ENCODE measurements at places on chromosomes 11 and 22. TPM values are rescaled to one million over a fixed set of nuclear protein-coding genes. Genes with fewer than 3 reads are reported as not detected.

RCOR2 gene
- under 0.01 TPM for total RNA-seq

MS4A7 gene
- 0.36 TPM for total RNA-seq

- no peak for DNase-seq
Measured at GRCh38 chr22:22168190-22168940, 76.2 kb upstream of the VPREB1 start.

- no peak for DNase-seq
Measured at GRCh38 chr22:19933341-19934241, 8.0 kb upstream of the COMT start.

Data from osteoblast (primary cell).